Prostate gland (tissue), 2 donors: ENCODE measurements at places on chromosomes 16 and 17. TPM values are rescaled to one million over a fixed set of nuclear protein-coding genes. Genes with fewer than 3 reads are reported as not detected.

Gene SEPTIN1
- 3.0 TPM for total RNA-seq

Gene RNF157
- 1.6 TPM for total RNA-seq

DNA sequence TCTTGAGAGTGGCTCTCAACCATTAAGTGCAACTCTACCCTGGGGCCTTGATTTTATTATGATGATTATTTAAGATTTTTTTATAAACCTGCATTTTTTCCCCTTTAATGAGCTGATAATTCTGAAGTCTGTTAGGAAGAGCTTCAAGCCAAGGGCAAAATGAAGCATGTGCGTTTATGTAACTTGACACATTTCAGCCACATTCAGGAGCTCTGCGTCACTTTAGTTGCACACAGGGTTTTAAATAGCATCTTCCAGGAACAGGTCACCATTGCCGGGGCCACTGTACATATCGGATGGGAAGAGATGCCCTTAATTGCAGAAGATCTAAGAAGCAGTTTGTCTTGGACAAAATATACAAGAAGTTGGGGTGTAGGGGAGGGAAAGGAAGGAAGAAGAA lies 89.6 kb downstream of the BMERB1 start:
- DNase-seq: no peak
- H3K27ac ChIP-seq: no peak overlapping the region
- H3K4me1 ChIP-seq: no peaks in the 10 kb centered on the region
- no peaks in the 10 kb centered on the region for H3K27me3 ChIP-seq
- H3K4me3 ChIP-seq: no peak overlapping the region

- DNase-seq: no peak
- peaks cover 3% of the 10 kb centered on the region for H3K4me1 ChIP-seq
- H3K4me3 ChIP-seq: no peak overlapping the region
- no peak overlapping the region for H3K27ac ChIP-seq
These were observed 71.1 kb downstream of the CPPED1 start for GRCh38 chr16:12732600-12732999.

- H3K4me1 ChIP-seq: no peaks in the 10 kb centered on the region
- no peaks in the 10 kb centered on the region for H3K36me3 ChIP-seq
- no peak for DNase-seq
- H3K27me3 ChIP-seq: no peaks in the 10 kb centered on the region
- H3K4me3 ChIP-seq: no peak overlapping the region
These were observed 19.3 kb upstream of the ITGA3 start for GRCh38 chr17:50036455-50037261.
